Pons (tissue), 1 donor: ENCODE measurements at places on chromosomes 5 and 9.

DNA sequence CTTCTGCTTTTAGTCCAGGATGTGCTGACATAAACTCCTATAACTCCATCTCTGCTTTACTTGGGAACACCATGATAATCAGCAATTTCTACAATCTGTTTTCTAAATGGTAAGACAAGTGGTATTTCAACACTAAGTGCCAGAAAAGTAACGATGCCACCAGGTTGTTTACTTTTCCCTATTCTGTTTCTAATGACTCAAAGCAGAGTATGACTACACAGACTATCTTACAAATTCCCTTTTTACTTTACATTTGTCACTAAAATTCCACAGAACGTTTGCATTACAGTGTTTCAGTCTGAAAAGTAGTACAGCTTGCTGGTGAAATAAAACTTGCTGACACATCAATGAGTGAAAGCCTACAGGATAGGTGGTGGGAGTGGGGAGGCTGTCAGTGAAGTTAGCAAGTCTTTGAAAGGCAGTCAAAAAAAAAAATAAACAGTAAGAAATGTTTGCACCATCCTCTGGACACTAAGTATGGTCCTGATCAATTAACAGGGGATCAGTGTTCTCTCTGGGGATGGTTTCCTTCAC, 186.5 kb downstream of the LURAP1L start:
- no peak for DNase-seq

GRCh38 chr5:102229685-102230084, 66.4 kb downstream of the SLCO4C1 start:
- no peak for DNase-seq

DNA sequence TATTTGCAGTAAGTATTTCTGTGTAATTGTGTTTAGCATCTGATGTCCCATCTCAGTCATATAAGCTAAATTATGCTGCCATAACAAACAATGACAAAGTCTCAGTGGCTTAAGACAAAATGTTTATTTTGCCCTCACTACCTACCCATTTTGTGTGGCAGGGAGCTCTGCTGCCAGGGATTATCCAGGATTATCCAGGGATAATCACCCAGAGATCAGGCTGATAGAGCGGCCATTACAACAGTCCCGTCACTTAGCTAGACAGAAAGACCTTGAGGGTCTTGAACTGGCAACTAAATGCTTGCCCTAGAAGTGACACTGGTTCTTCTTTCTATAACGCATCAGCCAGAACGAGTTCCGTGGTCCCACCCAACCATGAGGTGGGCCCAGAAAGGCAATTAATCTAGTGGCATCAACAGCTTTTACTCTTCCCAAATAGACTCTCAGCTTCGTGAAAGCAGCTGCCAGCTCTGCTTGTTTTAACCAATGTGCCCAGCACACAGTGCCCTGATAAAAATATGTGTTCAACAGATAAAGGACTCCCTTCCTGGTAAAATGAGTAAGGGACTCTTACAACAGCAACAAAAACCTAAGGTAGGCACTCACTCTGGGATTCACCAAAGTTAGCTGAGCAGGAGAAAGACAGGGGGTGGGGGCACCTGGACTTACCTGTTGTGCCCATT, 22.8 kb downstream of the CCDC69 start:
- no peak for DNase-seq

DNA sequence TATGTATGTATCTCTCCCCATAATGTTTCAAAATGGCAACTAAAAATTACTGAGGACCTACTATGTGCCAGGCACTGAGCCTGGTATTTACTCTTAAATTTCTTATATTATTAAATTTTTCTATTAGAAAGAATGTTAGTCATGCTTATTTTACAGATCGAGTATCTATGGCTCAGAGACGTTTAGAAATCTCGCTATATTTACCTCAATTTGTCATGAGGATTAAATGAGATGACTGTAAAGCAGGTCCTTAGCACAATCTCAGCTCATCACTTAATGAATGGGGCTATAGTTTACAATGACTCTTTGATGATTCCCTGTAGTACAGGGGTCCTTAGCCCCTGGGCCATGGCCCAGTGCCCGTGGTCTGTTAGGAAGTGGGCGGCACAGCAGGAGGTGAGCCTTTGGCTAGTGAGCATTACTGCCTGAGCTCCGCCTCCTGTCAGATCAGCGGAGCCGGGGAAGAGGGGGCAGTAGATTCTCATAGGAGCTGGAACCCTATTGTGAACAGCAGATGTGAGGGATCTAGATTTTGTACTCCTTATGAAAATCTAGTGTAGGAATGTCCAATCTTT, 15.5 kb downstream of the ENC1 start:
- DNase-seq = no peak

- no peak for DNase-seq
Measured at GRCh38 chr5:81179959-81180358, 53.2 kb upstream of the CKMT2 start.

DNA sequence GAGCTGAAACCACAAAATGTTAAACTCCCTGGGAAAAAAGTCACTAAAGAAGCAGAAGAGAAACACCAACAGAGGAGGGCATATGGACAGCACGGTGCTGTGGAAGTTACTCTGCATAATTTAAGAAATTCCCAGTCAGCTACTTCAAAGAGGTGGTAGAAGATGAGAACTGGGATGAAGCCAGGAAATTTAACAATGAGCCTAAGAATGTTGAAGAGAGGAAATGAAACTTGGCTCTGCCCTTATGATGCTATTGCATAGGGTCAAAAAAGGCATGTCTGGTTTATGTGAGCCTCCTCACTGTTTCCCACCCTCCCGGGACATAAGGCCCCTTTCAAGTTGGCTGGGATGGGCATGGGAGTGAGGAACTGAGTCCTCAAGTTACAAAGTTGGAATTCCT, 25.4 kb upstream of the SNX18 start:
- DNase-seq = no peak

DNA sequence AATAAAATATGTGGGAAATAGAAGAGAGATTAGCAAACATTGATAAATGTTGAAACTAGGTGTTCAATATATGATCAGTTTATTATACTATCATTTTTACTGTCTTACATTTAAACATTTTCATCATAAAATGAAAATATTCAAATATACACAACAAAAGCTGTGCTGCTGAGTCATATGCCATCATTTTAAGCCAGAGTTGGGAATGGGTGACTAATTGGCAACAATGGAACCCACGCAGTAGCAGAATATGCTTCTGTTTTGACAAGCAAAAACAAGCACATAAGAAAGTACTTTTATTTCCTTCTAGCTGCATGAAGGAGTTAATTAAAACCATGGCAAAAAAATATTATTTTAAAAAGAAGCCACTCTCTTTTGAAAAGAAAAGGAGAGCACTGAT, 340.0 kb upstream of the EDIL3 start:
- no peak for DNase-seq

DNA sequence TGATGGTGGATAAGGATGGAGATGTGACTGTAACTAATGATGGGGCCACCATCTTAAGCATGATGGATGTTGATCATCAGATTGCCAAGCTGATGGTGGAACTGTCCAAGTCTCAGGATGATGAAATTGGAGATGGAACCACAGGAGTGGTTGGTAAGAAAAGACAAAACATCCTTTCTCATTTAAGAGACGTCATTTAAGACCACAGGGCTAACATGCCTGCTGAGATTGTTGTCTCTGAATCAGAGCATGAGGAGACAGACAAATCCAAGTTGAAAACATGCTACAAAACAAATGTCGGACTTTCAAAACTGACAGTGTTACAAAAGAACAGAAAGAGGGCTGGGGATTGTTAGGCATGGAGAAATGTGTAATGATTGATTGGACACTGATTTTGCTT, 4.6 kb downstream of the CCT5 start:
- no peak for DNase-seq

- DNase-seq = no peak
Measured at GRCh38 chr5:157912621-157913325, 53.8 kb upstream of the CLINT1 start.

GRCh38 chr9:81559709-81560108, 129.6 kb downstream of the TLE1 start:
- no peak for DNase-seq

GRCh38 chr5:10673407-10673806, 87.6 kb downstream of the DAP start:
- no peak for DNase-seq

GRCh38 chr5:179912951-179913350, 5.3 kb upstream of the TBC1D9B start:
- DNase-seq = no peak

DNA sequence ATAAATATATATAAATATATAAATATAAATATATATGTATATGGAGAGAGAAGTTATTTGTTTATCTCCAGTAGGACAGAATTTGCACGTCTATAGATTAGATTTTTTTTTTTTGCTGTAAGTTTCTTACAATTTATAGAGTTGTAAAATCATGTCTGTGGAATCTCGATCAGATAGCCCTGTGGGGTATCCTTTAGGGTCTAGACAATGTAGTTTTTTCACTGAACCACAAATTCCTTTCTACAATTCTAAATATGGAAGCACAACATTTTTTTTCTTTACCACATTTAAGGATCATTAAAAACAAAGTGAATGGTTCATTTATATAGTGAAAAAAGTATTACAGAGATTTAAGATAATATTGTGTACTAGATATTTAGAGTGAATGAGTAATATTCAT, 384.2 kb upstream of the ZNF608 start:
- no peak for DNase-seq

DNA sequence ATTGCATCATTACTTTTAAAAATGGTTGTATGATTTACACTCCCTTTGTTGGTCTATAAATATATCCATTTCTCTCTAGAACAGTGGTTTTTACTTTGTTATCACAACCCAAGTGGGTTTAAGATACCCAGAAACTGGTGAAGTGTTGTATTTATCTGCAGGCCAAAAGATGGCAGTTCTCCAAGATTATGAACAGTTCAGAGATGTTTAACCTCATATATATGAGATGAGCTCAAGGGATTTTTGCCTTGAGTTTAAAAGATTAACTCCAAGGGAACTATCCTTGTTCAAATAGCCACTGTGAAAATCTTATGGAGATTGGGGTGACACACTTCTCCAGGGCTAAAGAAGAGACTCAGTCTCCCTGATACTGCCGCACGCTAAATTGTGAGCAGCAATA, 572.6 kb downstream of the TLE4 start:
- no peak for DNase-seq

DNA sequence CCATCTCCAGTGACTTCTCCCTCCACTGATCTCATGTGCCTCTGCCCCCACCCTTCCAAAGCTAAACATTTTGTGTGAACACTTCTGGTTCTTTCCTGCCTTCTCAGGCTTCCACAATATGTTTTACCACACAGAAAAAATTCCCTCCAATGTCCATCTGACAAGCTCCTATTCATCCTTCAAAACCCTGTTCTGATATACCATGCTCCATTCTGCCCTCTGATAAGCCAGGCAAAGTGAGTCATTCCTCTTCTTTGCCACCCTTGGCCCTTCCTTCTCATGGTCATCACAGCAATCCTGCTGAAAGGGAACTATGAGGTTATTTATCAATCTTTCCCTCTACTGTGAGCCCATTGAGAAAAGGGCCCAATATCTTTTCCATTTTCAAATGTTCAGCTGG, 97.6 kb downstream of the BARX1 start:
- DNase-seq = no peak

DNA sequence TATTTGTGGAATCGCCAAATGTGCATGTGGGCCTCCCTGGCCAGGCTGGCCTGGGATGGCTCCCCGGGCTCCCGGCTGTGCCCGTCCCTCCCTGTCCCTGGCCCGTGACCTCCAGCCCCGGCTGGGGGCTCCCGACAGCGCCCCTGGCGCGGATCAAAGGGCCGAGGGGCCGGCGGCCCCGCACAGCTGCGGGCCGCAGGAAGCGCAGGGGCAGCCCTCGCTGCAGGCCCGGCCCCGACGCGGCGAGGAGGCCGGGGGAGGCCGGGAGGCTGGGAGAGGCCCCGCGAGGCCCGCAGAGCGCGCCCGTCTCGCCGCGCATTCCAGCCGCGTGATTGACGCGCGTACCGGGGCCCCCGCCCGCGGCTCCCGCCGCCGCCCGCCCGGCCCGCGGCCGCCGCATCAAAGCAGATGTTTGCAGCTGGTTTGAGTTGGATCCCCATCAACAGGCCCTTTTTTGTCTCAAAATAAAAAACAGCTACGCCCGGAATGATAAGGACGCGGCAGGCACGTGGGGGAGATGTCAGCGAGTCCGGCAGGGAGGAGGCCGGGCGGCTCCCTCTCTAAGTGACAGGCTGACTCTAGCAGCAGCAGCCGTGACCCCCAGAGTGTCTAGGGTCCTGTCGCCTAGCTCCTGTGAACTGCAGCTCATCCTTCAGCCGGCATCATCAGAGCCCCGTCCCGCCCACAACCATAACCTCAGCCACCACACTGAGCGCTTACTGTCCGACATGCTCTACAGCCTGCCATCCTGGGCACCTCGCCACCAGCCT, 69.4 kb downstream of the LMX1B start:
- no peak for DNase-seq

- DNase-seq = no peak
Measured at GRCh38 chr9:130498918-130499698, 54.3 kb downstream of the ASS1 start.

DNA sequence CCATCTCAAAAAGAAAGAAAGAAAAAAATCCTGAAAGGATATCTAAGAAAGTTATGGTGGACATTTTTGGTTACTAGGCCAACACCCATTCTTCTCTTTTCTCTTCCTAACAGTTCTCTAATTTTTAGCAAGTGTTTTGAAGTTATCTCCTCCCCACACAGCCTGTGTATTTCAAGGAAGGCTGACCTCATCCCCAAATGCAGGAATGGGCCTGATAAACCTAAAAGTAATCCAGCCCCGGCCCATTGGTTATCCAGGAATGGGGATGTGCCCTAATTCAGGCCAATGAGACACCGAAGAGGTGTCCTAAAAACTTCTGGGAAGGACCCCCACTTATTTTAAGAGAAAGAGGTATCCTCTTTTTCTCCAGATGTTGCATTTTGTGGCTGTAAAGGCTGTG, 46.6 kb downstream of the F2R start:
- no peak for DNase-seq

- no peak for DNase-seq
Measured at GRCh38 chr9:4290427-4290837, 9.4 kb downstream of the GLIS3 start.

DNA sequence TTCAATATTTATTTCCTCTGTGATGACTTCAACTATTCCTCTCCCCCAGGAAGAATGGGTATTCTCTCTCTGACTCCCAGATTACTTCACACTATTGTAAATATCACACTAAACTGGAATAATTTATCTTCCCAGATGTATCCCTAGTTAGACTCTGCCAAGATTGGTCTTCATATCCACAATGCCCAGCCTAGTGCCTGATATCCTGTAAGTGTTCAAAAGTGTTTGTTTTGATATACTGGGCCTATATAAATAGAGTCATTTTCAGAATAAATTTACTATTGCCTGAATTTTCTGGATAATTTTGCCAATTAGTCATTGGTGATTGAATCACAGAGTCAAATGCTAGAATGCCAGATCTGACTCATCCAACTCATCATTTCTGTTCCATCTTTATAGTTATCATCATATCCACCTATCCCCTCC, 143.7 kb upstream of the TNC start:
- no peak for DNase-seq

- peak; percentile 80 for DNase-seq
Measured at GRCh38 chr5:72366324-72366976, 46.3 kb downstream of the PTCD2 start.

GRCh38 chr5:168947212-168947868, 353.6 kb downstream of the SLIT3 start:
- peak; percentile 38 for DNase-seq

GRCh38 chr5:113510836-113511451, 2.5 kb upstream of the YTHDC2 start:
- no peak for DNase-seq
